ENCODE measurements at places on chromosomes 16 and 17. TPM values are rescaled to one million over a fixed set of nuclear protein-coding genes. Genes with fewer than 3 reads are reported as not detected.
A peak's percentile ranks its signal among the peaks of the same experiment; 100 is the strongest.

The ITGAX gene
- 2.9 TPM for total RNA-seq

The ALDH3A2 gene
- total RNA-seq = 56.8 TPM

The LYRM9 gene
- 15.5 TPM for total RNA-seq

The AFMID gene
- 11.4 TPM for total RNA-seq

- no peaks in the 10 kb centered on the region for H3K36me3 ChIP-seq
- H3K27ac ChIP-seq = no peak overlapping the region
- peaks cover 21% of the 10 kb centered on the region for H3K27me3 ChIP-seq
- DNase-seq = no peak
- H3K4me1 ChIP-seq = no peaks in the 10 kb centered on the region
- H3K4me3 ChIP-seq = no peak overlapping the region
These were observed 7.1 kb upstream of the SPPL2C start for GRCh38 chr17:45837603-45838002.

- peak overlapping the region; percentile 7 for H3K4me3 ChIP-seq
- DNase-seq = no peak
- peaks cover 12% of the 10 kb centered on the region for H3K36me3 ChIP-seq
- peaks cover 62% of the 10 kb centered on the region for H3K4me1 ChIP-seq
- peak overlapping the region; percentile 90 for H3K27ac ChIP-seq
- H3K27me3 ChIP-seq = no peaks in the 10 kb centered on the region
These were observed 121.9 kb upstream of the PLCG2 start for GRCh38 chr16:81657224-81657623.

- no peaks in the 10 kb centered on the region for H3K36me3 ChIP-seq
- no peaks in the 10 kb centered on the region for H3K27me3 ChIP-seq
These were observed 20.4 kb upstream of the WDR45B start for GRCh38 chr17:82668631-82669099.

- H3K4me1 ChIP-seq = no peaks in the 10 kb centered on the region
- no peak overlapping the region for H3K27ac ChIP-seq
- H3K36me3 ChIP-seq = no peaks in the 10 kb centered on the region
- no peaks in the 10 kb centered on the region for H3K27me3 ChIP-seq
- no peak for DNase-seq
These were observed 5.7 kb downstream of the OR4D2 start for GRCh38 chr17:58172369-58173071.

GRCh38 chr17:33210285-33210684, 82.8 kb downstream of the ASIC2 start:
- DNase-seq = no peak
- H3K27me3 ChIP-seq = no peaks in the 10 kb centered on the region
- no peaks in the 10 kb centered on the region for H3K4me1 ChIP-seq
- no peaks in the 10 kb centered on the region for H3K36me3 ChIP-seq
- no peak overlapping the region for H3K27ac ChIP-seq
- no peak overlapping the region for H3K4me3 ChIP-seq

DNA sequence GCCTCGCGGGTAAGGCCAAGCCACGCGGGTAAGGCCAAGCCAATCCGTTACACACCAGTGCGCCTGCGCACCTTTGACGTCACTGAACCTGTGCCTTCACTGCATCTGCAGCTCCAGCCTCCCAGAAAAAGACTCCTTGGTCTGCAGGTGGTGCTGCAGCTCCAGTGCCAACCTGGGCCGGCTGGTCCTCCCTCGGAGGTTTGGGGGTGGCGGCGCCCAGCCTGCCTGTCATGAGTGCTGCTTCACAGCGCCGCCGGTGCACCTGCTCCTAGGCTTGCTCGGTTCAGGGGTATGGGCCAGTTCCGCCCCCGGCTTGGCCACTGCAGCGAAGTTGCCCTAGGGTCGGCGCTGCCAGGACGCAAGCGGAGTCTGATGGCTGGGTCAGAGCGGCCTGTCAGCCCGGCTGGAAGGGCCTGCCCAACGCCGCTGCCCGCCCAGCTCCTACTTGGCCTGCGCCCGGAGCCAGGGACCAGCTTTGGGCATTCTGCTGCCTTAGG, 146.6 kb downstream of the USP22 start:
- peak; percentile 70 for DNase-seq
- no peak overlapping the region for H3K27ac ChIP-seq
- no peaks in the 10 kb centered on the region for H3K27me3 ChIP-seq

GRCh38 chr16:56591377-56592060, 2.2 kb downstream of the MT3 start:
- no peaks in the 10 kb centered on the region for H3K36me3 ChIP-seq
- no peak overlapping the region for H3K27ac ChIP-seq
- peaks cover 9% of the 10 kb centered on the region for H3K27me3 ChIP-seq
- no peak for DNase-seq
- H3K4me3 ChIP-seq = no peak overlapping the region
- peaks cover 10% of the 10 kb centered on the region for H3K4me1 ChIP-seq

DNA sequence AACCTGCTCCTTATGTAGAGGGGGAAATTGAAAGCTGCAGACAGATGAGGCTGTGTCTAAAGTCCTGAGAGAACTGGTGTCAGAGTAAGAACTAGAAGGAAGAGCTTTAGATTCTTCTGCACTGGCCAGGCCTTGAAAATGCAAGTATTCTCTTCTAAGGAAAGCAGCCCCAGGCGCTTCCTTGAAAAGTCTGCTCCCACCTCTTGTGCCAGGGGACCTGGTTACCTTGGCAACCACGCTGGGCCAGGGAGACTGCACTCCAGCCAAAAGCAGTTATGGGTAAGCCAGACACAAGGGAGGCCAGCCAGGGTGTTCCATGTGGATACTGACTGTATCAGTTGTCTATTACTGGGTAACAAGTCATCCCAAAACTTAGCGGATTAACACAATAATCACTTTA, 228.6 kb upstream of the SDK2 start:
- no peak overlapping the region for H3K27ac ChIP-seq
- no peaks in the 10 kb centered on the region for H3K27me3 ChIP-seq

- H3K27me3 ChIP-seq = no peaks in the 10 kb centered on the region
- no peak overlapping the region for H3K27ac ChIP-seq
- peaks cover 5% of the 10 kb centered on the region for H3K36me3 ChIP-seq
- no peak for DNase-seq
These were observed 46.6 kb downstream of the MRM3 start for GRCh38 chr17:828761-829160.

GRCh38 chr16:50114357-50115129, 38.6 kb upstream of the TENT4B start:
- H3K4me1 ChIP-seq = no peaks in the 10 kb centered on the region
- H3K4me3 ChIP-seq = no peak overlapping the region
- DNase-seq = no peak
- H3K36me3 ChIP-seq = no peaks in the 10 kb centered on the region
- H3K27me3 ChIP-seq = no peaks in the 10 kb centered on the region
- no peak overlapping the region for H3K27ac ChIP-seq

- DNase-seq = peak; percentile 93
- peaks cover 42% of the 10 kb centered on the region for H3K4me1 ChIP-seq
- H3K4me3 ChIP-seq = peak within 1 kb of the TSS; percentile 57
These were observed at the start of gene TP53I13 for GRCh38 chr17:29568331-29569244. TSS of gene TP53I13 (plus strand) at chr17:29568701. CDS start at chr17:29568759, 58 bp downstream.

GRCh38 chr16:87048730-87049115, 268.5 kb downstream of the C16orf95 start:
- H3K36me3 ChIP-seq = no peaks in the 10 kb centered on the region
- peaks cover 2% of the 10 kb centered on the region for H3K4me1 ChIP-seq
- no peak for DNase-seq
- H3K4me3 ChIP-seq = no peak overlapping the region

DNA sequence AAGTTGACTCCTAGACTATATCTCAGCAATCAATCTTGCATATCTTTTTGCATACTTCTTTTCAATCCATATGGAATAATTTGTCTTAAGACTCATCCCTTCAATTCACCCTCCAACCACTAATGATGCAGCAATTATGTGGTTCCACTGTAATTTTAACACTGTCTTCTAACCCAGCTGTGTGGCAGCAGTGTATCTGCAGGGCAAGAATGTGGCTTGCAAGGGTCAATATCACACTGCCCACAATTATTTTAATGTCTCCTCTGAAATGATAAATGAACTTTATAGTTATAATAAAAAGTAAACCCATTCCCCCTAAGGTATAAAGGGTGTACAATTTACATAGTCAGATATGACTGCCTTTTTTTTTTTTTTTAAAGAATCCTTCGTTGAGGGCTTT, 48.6 kb downstream of the FTO start:
- peaks cover 31% of the 10 kb centered on the region for H3K4me1 ChIP-seq
- H3K36me3 ChIP-seq = no peaks in the 10 kb centered on the region
- no peak for DNase-seq
- no peaks in the 10 kb centered on the region for H3K27me3 ChIP-seq
- no peak overlapping the region for H3K4me3 ChIP-seq

DNA sequence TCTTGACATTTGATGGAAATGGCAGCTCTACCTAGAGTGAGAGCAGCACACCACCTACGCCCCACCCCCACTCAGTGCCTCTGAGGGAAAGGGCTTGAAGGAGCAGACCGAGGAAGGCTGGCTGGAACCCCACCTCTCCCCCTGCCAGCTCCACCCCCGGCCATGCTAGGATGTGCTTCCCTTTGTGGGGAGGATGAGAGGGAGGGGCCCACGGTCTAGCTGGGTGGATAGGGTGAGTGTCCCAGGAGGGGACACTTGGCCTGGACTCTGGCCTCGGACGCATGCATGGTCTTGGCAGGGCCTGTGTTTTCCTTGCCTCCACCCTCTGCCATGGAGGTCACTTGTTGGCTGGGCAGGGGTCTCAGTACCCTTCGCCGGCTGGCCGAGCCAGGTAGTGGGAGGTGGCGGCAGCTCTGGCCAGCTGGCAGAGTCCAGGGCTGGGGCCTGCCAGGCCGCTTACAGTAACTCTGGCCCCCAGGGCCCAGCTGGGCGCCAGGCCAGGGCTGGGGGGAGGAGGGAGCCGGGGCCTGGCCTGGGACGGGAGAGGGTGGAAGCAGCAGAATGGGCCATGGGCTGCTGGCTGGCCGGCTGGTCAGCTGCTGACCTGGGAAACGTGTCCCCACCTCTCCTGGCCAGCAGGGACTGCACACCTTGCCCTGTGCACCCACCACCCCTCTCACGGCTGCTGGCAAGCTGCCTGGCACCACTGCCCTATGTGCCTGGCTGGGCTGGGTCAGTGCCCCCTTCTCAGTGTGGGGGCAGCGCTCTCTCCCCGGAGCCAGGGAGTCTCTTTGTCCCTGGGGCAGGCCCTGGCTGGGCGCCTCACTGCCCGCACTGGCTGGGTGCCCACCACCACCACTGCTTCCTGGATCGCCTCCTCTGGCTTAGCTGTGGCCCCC, 23.0 kb downstream of the RARA start:
- H3K4me3 ChIP-seq = peak overlapping the region; percentile 16
- peak; percentile 95 for DNase-seq
- peaks cover 91% of the 10 kb centered on the region for H3K4me1 ChIP-seq
- H3K36me3 ChIP-seq = no peaks in the 10 kb centered on the region

- DNase-seq = peak; percentile 80
- H3K4me1 ChIP-seq = peaks cover 59% of the 10 kb centered on the region
- peak within 1 kb of the TSS; percentile 92 for H3K4me3 ChIP-seq
- no peaks in the 10 kb centered on the region for H3K27me3 ChIP-seq
These were observed at the start of gene TK2 for GRCh38 chr16:66549284-66550131. TSS of gene TK2 (minus strand) at chr16:66550122. CDS start at chr16:66550061, 61 bp downstream.

DNA sequence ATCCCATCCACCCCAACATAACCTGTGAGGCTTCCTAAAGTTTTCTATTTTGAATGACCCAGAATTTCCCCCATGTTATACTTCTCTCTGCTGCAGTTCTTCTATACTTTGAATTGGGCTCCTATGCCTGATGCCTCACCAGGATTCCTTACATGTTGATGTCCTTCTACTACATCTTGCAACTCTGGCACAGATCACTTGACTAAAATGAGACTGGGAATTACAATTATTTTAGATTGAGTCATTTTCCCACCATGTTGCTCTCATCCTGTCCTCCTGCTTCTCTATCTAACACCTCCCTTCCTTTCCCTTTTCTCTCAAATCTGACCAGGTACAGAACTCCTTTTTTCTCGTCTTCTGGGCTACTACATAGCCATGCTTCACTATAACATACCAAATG, 314.0 kb upstream of the KCNJ16 start:
- H3K36me3 ChIP-seq = no peaks in the 10 kb centered on the region
- H3K27ac ChIP-seq = no peak overlapping the region
- DNase-seq = no peak

- no peaks in the 10 kb centered on the region for H3K4me1 ChIP-seq
- no peaks in the 10 kb centered on the region for H3K36me3 ChIP-seq
- H3K27me3 ChIP-seq = no peaks in the 10 kb centered on the region
- peak overlapping the region; percentile 74 for H3K27ac ChIP-seq
These were observed 30.7 kb upstream of the GSE1 start for GRCh38 chr16:85582229-85582991.

DNA sequence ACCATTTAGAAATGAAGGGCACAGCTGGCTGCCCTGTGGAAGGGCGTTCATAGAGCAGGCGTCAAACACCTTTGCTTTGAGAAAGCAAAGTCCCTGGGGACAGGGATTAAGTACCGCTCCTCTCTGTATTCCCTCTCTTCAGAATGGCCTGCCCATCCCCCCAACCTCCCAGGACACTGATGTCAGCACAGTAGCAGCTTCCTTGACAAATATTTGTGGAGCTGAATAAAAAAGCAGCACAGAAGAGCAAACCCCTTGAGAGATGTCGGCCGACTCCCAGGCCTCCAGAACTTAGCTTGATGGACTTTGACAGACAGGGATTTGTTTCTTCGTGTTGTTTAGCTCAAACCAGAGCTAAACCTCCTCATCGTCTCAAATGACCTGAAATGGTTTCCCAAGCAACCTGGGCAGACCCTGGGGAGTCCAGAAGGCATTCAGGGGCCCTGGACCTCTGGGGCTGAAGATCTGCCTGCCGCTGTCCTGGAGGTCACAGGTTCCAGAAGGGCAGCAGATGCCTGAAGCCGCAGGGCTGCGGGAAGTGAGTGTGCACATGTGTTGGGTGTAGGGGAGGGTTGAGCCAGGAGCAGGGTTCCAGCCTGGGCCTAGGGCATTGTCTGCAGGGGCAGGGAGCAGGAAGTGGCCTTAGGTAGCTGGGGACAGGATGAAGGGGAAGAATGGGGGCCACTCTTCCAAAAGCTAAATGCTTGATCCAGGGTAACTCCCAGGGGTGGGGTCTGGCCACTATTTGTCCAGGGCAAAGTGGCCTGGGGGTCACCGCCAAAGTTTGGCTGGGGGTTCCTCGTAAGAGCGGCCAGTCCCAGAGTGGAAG, 42.3 kb upstream of the NKD1 start:
- H3K4me3 ChIP-seq = no peak overlapping the region
- no peaks in the 10 kb centered on the region for H3K36me3 ChIP-seq
- H3K27me3 ChIP-seq = no peaks in the 10 kb centered on the region
- H3K27ac ChIP-seq = no peak overlapping the region
- no peak for DNase-seq
- H3K4me1 ChIP-seq = no peaks in the 10 kb centered on the region
